ENCODE measurements at places on chromosomes 4 and X. TPM values are rescaled to one million over a fixed set of nuclear protein-coding genes. Genes with fewer than 3 reads are reported as not detected.

- DNase-seq = no peak
- peak overlapping the region; percentile 84 for H3K27ac ChIP-seq
- H3K27me3 ChIP-seq = no peaks in the 10 kb centered on the region
Measured at GRCh38 chrX:135522132-135522530, 1.7 kb downstream of the INTS6L start.

- no peaks in the 10 kb centered on the region for H3K27me3 ChIP-seq
- no peak overlapping the region for H3K4me3 ChIP-seq
- peak overlapping the region; percentile 27 for H3K27ac ChIP-seq
- peaks cover 4% of the 10 kb centered on the region for H3K36me3 ChIP-seq
- no peak for DNase-seq
Measured at GRCh38 chr4:82786828-82787227, 11.8 kb downstream of the SCD5 start.

GRCh38 chr4:179110816-179111215 is 1668.6 kb upstream of the AGA start:
- no peaks in the 10 kb centered on the region for H3K36me3 ChIP-seq
- H3K27ac ChIP-seq = no peak overlapping the region
- no peaks in the 10 kb centered on the region for H3K4me1 ChIP-seq
- H3K4me3 ChIP-seq = no peak overlapping the region
- DNase-seq = no peak

DNA sequence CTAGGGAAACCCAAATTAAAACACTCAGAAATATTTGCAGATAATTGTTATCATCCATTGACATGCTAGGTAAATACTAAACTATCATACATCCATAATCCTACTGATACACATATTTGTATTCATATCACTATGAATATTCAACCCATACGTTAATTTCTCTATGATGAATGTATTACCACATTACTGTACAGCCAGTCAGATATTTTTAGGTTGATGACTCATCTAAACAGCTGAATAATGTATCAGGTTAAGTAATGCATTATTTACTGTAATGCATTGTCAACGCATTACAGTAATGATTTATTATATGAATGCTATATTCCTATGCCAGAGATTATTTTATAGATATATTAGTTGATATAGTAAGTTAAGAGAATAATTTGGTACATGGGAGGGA is 37.1 kb downstream of the VEGFC start:
- no peaks in the 10 kb centered on the region for H3K27me3 ChIP-seq
- no peak overlapping the region for H3K4me3 ChIP-seq
- no peak for DNase-seq
- H3K36me3 ChIP-seq = no peaks in the 10 kb centered on the region
- no peak overlapping the region for H3K27ac ChIP-seq

PAGE1 gene
- polyA plus RNA-seq = not detected

DNA sequence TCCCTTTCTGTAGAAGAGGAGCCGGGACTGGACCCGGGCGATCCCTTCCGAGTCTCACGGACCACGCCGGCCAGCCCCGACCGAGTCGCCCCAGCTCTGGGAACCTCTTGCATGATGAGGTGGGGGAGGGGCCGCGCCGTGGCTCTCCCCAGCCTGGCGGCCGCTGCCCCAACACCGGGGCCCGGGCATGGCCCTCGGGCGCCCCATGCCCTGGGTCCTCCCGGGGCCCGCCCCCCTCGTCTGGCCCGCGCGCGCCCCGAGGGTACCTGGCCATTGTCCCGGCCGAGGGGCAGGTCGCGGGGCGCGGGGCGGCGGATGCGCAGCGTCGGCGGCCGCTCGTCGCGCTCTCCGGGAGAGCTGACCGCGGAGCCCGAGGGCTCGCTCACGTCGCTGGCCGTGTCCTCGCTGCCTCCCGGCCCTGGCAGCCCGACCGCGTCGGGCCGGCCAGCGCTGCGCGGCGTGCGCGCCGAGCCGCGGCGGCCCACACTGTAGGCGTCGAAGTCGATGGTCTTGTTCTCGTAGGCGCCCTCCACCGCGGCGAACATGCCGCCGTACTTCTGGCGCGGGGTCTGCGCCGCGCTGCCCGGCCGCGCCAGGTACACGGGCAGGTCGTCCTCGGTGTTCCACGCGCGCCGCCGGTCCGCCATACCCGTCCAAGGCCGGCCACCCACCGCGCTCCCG is 423 bp downstream of the CRMP1 start:
- no peak overlapping the region for H3K27ac ChIP-seq
- H3K4me1 ChIP-seq = no peaks in the 10 kb centered on the region
- H3K27me3 ChIP-seq = peaks cover 80% of the 10 kb centered on the region
- no peak for DNase-seq

GRCh38 chrX:68865926-68866325 is 37.1 kb downstream of the EFNB1 start:
- no peak for DNase-seq
- no peak overlapping the region for H3K4me3 ChIP-seq
- no peaks in the 10 kb centered on the region for H3K36me3 ChIP-seq
- H3K27ac ChIP-seq = no peak overlapping the region
- no peaks in the 10 kb centered on the region for H3K4me1 ChIP-seq

- no peaks in the 10 kb centered on the region for H3K27me3 ChIP-seq
- H3K4me1 ChIP-seq = peaks cover 15% of the 10 kb centered on the region
- H3K4me3 ChIP-seq = no peak overlapping the region
- H3K36me3 ChIP-seq = no peaks in the 10 kb centered on the region
Measured at GRCh38 chr4:145799223-145799622, 119.3 kb downstream of the C4orf51 start.

DNA sequence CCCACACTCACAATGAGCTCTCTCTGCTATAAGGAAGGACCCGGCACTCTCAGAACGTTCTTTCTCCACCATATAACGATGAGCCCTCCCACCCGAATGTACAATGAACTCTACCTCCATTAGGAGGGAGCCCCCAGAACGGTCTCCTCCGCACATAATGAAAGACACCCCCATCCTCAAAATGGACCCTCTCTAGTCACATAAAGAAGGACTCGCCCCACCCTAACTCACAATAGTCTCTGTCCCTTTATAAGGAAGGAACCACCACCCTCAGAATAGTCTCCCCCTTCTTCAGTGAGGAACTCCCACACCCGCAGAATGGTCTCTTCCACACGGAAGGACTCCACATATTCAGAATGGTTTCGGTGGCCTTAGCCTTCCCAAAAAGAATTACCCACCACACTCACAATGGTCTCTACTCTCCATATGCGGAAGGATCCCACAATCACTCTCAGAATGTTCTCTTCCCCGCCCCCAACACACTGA is 477 bp downstream of the SLC35A2 start:
- peak overlapping the region; percentile 89 for H3K27ac ChIP-seq
- H3K4me1 ChIP-seq = peaks cover 7% of the 10 kb centered on the region
- H3K4me3 ChIP-seq = peak overlapping the region; percentile 91
- H3K36me3 ChIP-seq = peaks cover 13% of the 10 kb centered on the region

DNA sequence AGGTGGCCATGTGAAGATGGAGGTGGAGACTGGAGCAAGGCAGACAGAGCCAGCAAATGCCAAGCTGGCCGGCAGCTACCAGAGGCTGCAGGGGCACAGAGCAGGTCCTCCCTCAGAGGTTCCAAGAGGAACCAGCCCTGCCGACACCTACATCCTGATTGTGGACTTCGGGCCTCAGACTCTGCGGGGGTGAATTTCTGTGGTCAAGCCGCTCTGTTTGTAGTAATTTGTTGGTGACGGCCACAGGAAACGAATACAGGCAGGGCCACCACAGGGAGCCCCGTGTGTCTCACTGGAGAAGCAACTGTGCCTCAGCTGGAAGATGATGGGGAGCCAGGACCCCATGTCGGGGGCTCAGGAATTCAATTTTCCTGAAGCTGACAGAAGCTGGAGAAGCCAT is 28.3 kb downstream of the ZFYVE28 start:
- no peaks in the 10 kb centered on the region for H3K36me3 ChIP-seq
- H3K4me3 ChIP-seq = no peak overlapping the region
- H3K27ac ChIP-seq = no peak overlapping the region
- peaks cover 42% of the 10 kb centered on the region for H3K27me3 ChIP-seq

GRCh38 chrX:147559191-147559590 is 352.5 kb upstream of the FMR1 start:
- H3K4me3 ChIP-seq = no peak overlapping the region
- no peak overlapping the region for H3K27ac ChIP-seq
- DNase-seq = no peak
- no peaks in the 10 kb centered on the region for H3K36me3 ChIP-seq
- H3K27me3 ChIP-seq = no peaks in the 10 kb centered on the region

DNA sequence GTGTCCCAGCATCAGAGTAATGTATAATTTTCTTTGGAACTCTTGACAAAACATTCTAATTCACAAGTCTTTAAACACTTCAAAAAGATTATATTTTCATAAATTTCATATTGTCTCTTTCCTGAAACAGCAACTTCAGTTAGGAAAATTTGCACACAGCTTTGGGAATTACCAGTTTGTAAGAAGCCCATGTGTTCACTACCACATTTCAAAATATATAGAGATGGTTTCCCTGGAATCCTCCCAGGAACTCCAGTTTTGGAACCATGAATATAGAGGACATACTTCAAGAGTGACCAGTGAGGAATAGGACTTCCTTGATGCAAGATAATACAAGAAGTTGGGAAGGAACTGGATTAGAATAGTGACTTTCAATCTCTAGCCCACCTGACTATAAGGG is 28.7 kb upstream of the HPGDS start:
- H3K4me3 ChIP-seq = no peak overlapping the region
- no peak overlapping the region for H3K27ac ChIP-seq
- no peaks in the 10 kb centered on the region for H3K36me3 ChIP-seq
- no peaks in the 10 kb centered on the region for H3K4me1 ChIP-seq

DNA sequence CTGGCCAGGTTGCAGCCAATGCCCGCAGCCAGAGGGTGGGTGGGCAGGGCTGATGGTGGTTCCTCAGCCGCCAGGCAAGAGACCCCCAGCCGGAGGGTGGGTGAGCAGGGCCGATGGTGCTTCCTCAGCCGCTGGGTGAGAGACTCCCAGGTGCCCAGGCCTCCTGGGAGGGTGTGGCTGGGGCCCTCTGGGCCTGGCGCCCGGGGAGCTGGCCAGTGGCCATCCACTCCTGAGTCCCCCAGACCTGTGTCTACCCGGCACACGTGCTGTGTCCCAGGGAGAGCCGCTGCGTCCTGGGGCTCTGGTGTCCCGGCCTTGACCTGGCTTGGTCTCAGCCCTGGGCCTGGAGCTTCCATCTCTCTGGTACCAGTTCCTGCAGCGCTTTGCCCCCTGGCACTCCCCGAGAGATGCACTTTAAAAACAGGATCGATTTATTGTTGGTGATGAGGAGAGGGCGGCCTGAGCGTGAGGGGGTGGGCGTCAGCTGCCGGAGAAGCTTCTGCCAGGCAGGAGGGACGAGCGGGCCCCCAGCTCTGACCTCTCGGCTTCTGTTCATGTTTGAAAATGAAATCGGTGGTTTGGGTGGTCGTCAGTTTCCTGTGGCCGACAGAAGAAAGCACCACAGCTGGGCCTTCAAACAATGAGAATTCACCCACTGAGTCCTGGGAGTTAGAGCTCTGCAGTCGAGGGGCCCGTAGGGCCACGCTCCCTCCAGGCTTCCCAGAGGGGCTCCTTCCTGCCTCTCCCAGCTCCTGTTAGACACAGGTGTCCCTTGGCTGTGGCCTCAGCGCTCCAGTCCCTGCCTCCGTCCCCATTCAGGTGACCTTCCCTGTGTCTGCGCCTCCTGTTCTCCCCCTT is 6.5 kb downstream of the DOK7 start:
- H3K4me1 ChIP-seq = peaks cover 7% of the 10 kb centered on the region
- H3K4me3 ChIP-seq = no peak overlapping the region
- H3K27ac ChIP-seq = no peak overlapping the region
- no peaks in the 10 kb centered on the region for H3K36me3 ChIP-seq
- H3K27me3 ChIP-seq = peaks cover 76% of the 10 kb centered on the region
- DNase-seq = no peak

TLR10 gene
- 0.05 TPM for polyA plus RNA-seq

DGKK gene
- not detected for polyA plus RNA-seq

DNA sequence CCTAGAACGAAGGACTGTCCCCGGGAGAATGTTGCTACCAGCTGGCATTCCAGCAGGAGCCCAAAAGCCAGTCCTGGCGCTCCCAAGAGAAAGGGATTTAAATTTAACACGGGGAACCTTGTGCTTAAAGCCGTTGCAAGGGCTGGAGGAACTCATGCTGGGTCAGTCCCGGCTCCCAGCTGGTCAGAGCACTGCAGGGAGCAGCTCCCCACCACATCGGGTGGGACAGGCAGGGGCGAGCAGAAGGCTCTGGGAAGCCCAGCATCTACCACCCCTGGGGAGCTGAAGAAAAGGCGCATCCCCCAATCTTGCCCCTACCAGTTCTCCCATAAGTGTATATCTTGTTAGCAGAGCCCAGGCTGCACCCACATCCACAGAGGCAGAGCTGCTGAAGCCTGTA is 15.7 kb downstream of the CFAP99 start:
- no peaks in the 10 kb centered on the region for H3K36me3 ChIP-seq
- H3K4me1 ChIP-seq = no peaks in the 10 kb centered on the region
- H3K4me3 ChIP-seq = no peak overlapping the region
- H3K27me3 ChIP-seq = peaks cover 2% of the 10 kb centered on the region
- DNase-seq = no peak
- H3K27ac ChIP-seq = no peak overlapping the region

- H3K27ac ChIP-seq = no peak within 1 kb of the TSS
- no peaks in the 10 kb centered on the region for H3K4me1 ChIP-seq
- no peaks in the 10 kb centered on the region for H3K36me3 ChIP-seq
Measured at GRCh38 chrX:129523079-129523911, at the start of gene SMARCA1. Gene SMARCA1, minus strand, starts transcription at chrX:129523490. Its CDS starts 120 bp downstream, at chrX:129523370.

AGTR2 gene
- not detected for polyA plus RNA-seq

DNA sequence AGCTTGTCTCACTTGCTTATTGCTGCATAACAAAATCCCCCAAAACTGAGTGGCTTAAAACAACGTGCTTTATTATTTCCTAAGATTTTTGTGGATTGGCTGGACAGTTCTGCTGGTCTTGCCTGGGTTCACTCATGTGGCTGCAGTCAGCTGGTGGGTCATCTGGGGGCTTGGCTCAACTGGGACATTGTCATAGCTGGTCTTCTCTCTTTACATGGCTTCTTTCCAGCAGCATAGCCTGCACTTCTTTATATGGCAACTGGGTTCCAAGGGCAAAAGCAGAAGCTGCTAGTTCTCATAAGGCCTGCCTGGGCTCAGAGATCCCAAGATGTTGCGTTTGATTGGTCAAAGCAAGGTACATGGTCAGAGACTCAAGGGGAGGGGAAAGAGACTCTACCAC is 33.7 kb upstream of the STAG2 start:
- no peaks in the 10 kb centered on the region for H3K27me3 ChIP-seq
- H3K36me3 ChIP-seq = no peaks in the 10 kb centered on the region
- H3K4me3 ChIP-seq = no peak overlapping the region
- no peak for DNase-seq
- H3K27ac ChIP-seq = no peak overlapping the region

- H3K27me3 ChIP-seq = no peaks in the 10 kb centered on the region
- H3K4me3 ChIP-seq = no peak overlapping the region
- no peak for DNase-seq
- no peaks in the 10 kb centered on the region for H3K36me3 ChIP-seq
- H3K4me1 ChIP-seq = no peaks in the 10 kb centered on the region
Measured at GRCh38 chr4:158865520-158866177, 96.8 kb downstream of the FNIP2 start.

DNA sequence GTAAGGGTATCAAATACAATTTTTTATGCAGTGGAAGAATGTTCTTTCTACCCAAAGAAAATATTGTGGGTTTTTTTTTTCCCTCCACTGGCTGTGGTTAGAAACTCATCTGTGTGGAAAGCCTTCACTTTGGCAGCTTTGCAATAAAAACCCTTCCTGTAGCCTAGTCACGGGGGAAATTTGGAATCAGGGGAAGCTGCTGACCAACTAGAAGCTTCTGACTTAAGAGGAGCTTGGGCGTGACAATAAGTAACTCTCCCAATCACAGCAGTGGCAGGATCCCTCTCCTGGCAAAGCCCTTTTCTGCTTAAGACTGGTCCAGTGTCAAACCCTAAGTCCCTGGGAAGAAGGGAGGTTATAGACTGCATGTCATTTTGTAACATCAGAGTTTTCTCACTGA is 87.9 kb downstream of the LRRC66 start:
- no peaks in the 10 kb centered on the region for H3K27me3 ChIP-seq
- DNase-seq = no peak
- no peaks in the 10 kb centered on the region for H3K4me1 ChIP-seq

All from keratinocyte (primary cell).